CD4-positive, alpha-beta T cell treated with Interleukin-15 for 4 hours (primary cell): ENCODE measurements at places on chromosomes 6 and 20.
A peak's percentile ranks its signal among the peaks of the same experiment; 100 is the strongest.

GRCh38 chr6:157219201-157220200, 103.8 kb downstream of the TMEM242 start:
- DNase-seq, result no peak

- peak; percentile 94 for DNase-seq
Measured at GRCh38 chr6:32853541-32854375, at the start of the genes PSMB9 and TAP1. PSMB9 (plus strand) TSS chr6:32854192; CDS start chr6:32854230, 38 bp downstream. TAP1 (minus strand) TSS chr6:32853704; CDS start chr6:32853636, 68 bp downstream.

GRCh38 chr6:5260111-5260620, 584 bp downstream of the LYRM4 start:
- peak; percentile 70 for DNase-seq

DNA sequence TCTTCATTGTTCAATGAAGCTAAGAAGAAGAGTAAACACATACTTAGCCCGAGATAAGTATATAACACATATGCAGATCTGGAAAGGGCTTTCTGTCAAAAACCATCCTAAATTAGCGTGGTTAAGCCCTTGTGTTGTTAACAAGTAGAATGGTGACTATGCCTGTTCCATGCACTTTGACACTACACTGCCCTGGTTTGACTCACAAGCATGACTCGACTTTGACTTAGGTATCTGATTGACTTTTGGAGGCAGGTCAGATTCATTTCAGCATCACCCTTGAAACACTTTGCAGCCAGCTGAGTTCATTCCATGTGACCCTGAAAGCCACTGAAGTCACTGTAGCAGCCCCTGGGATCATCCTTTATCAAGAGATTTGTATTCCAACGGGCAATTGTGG, 239.8 kb downstream of the TBX18 start:
- no peak for DNase-seq

GRCh38 chr6:131368198-131368911, 204.7 kb upstream of the ARG1 start:
- DNase-seq, result no peak

DNA sequence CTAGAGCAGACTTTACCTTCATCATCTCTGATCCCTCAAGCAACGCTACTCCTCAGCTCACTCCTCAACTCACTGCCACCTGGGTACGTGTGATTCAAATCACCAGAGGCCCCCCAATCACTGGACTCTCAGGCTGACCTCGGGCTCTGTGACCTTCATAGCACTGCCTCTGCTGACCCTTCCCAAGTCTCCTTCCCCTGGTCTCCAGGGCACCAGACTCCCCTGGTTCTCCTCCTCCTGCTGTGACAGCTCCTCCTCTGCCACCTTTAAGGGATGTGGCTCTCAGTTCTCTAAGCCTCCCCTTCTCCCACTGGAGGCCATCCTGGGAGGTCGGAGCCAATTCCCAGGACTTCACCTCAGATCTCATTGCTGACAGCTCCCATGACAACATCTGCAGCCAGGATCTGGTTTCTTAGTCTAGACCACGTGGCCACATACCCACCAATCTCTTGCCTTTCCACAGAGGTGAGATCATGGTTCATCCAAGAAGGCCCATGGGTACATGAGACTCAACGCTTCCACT, 90.4 kb downstream of the NFATC2 start:
- no peak for DNase-seq

- no peak for DNase-seq
Measured at GRCh38 chr20:24059174-24059573, 70.6 kb upstream of the GGTLC1 start.
